Fibroblast of upper back skin (primary cell): ENCODE measurements at places on chromosomes 4 and X.

DNA sequence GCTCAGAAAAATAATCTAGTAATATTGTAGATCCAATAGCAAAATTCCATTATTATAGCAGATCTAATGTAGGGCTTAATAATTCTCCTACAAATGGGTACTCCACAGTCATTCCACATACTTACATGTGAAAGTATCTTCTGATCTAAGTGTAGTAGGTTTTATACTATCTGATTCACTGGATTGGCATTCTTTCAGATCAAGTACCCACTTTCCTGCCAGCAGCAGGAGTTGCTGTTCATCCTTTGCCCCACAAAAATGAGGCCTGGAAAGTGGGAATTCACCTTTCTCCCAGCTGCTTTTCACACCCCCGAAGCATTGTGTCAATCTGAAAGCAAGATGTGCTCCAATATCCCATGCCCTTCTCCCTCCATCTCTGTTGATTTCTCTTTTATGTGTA is 77.1 kb upstream of the RXFP1 start:
- DNase-seq = no peak

DNA sequence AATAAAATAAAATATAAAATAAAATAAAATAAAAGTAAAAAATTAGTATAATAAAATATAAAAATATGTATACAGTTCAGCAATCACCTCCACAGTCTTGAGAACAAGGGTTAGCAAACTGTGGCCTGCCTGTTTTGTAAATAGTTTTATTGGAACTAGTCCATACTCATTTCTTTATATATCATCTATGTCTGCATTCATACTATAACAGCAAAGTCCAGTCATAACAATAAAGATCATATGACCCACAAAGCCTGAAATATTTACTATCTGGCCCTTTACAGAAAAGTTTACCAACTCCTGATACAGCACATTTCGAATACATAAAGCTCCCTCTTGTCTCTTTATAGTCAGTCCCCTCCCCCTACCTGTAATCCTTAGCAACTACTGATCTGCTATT is 111.9 kb downstream of the SLC10A6 start:
- DNase-seq = no peak

- DNase-seq = peak; percentile 55
Measured at GRCh38 chr4:118282692-118283091, 70.1 kb downstream of the PRSS12 start.

DNA sequence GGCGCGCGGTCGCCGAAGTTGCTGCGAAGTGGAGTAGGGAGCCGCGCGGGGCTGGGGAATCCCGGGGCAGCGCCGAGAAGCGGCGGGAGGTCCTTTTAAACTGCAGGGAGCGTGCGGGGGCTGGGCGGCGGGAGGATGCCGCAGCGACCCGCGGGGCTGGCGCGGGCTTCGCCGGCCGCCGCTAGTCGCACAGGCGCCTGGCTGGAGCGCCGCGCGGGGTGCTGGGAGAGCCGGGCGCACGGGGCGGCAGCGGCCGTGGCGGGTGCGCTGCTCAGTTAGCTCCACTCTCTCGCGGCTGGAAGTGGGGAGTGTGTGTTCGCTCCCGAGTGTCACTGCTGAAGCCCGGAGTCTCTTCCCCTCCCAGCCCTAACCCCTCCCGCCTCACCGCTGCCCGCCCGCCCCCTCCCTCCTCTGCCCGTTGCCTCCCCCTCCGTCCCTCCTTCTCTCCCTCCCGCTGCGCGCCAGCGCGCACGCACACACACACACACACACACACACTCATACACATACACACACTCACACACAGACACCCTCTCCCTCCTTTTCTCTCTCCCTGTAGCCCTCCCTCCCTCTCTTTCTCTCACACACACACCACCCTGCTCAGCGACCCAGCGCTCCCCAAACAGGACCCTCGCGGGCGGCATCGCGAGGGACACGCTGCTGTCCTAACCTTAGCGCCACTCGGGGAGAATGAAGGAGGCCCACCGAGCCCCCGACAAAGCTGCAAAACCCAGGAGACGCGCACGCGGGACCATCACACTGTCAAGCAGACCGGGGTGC is at the start of gene NDNF:
TSS of gene NDNF (minus strand) at position 312 of the 780 bp plus-strand sequence. CDS start 26,698 bp downstream, outside the sequence.
- peak; percentile 66 for DNase-seq

- DNase-seq = no peak
Measured at GRCh38 chrX:51851507-51852085, 41.8 kb upstream of the MAGED1 start.

DNA sequence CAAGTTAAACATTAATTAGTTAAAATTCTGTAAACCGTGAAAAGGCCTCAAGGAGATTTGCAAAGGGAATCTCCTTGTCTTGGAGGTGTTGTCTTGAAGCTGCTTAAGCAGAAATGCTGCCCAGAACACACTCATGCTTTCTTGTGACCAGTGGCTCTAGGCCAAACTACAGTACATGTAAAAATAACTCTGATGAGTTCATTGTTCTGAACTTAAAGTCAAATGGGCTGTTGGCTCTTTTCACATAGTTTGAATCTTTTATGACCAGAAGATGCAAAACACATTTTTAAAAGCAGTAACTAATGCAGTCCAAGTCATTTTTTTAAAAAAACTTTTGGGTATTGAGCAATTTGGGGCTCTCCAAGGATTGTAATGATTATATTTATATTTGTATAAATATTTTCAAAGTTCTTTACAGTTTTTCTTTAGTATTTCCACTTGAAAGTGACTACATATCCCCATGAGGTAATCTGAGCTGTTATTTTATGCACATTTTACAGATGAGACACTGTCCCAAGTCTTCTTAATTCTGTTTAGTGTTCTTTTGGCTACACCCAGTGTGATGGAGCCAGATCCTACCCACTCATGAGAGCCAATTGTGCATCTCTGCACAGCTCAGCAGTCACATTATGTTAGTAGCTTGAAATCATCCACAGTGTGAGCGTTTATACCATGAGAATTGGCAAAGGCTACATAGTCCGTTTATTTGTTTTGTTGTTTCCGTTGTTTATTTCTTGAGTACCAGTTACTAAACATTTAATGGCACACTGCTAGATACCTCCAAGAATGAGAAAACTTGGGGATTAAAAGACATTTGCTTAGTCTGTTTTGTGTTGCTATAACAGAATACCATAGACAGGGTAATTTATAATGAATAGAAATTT is 112.8 kb upstream of the ATXN3L start:
- DNase-seq = peak; percentile 94

GRCh38 chr4:23878912-23879732 is 10.7 kb downstream of the PPARGC1A start:
- peak; percentile 72 for DNase-seq

- DNase-seq = peak; percentile 36
Measured at GRCh38 chrX:47384502-47384901, 14.1 kb downstream of the ZNF157 start.

GRCh38 chr4:156475322-156475721 is 496.3 kb downstream of the PDGFC start:
- DNase-seq = peak; percentile 82

- no peak for DNase-seq
Measured at GRCh38 chr4:109321232-109321631, 18.8 kb upstream of the COL25A1 start.

GRCh38 chr4:173547889-173548288 is 17.9 kb upstream of the HAND2 start:
- DNase-seq = no peak

DNA sequence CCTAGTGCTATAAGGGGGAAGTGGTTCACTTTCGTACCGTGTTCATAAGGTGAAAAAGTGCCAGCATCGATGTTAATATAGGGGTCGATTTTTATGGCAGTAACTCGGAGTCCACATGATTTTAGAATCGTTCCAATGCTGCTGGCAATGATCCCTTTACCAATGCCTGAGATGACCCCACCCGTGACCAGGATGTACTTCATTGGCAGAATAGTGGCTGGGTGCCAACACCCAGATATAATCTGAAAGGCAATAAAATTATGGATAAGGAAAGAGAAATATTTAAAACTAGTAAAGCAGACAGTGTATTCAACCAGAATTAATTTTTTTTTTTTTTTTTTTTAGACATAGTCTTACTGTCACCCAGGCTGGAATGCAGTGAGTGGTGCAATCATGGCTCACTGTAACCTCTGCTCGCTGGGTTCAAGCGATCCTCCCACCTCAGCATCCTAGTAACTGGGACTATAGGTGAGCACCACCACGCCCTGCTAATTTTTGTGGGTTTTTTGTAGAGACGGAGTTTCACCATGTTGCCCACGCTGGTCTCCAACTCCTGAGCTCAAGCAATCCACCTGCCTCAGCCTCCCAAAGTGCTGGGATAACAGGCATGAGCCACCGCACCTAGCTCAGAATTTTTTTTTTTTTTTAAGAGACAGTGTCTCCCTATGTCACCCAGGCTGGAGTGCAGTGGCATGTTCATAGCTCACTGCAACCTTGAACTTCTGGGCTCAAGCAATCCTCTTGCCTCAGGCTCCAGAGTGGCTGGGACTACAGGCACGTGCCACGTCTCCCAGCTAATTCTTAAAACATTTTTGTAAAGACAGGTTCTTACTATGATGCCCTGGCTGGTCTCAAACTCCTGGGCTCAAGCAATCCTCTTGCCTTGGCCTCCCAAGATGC is 9.5 kb downstream of the CTPS2 start:
- no peak for DNase-seq

GRCh38 chr4:174118171-174118570 is 165.3 kb downstream of the FBXO8 start:
- no peak for DNase-seq

DNA sequence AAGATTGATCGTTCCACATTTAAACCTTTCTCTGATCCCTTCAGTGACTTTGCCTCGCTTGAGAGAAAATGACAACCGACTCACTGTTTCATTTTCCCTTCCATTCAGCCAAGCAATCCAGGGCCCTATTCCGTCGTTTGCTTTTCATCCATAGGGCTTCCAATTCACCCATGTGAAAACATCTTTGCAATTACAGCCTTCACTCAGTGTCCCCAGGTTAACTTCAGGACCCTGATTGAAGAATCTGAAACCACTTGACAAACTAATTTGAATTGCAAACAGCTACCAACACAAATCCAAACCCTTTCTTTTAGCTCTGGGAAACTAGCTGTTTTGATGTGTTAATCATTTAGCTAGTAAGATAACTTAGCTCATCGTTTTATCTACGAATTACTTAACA is 120.2 kb upstream of the FAM9C start:
- DNase-seq = no peak

DNA sequence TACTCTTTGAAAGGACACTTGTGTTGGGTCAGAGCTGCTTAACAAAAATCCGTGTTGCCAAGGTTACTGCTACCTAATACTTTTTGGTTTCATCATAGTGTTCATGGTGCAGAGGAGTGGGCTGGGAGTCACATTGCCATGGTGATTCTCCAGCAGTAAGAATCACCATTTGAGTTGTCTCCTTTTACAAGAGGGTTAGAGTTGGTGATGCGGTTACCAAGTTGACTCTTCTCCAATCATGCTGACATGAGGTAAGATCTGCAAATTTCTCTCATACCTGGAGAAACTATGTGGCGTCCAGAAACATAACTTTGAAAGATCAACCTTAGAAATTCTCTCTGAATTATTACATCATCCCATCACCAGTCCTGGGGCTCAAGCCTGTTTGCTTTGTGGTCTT is 242.9 kb upstream of the CNKSR2 start:
- DNase-seq = no peak

GRCh38 chr4:142164767-142165500 is 528.6 kb downstream of the IL15 start:
- peak; percentile 3 for DNase-seq

- no peak for DNase-seq
Measured at GRCh38 chrX:15998350-15998749, 125.0 kb upstream of the GRPR start.

DNA sequence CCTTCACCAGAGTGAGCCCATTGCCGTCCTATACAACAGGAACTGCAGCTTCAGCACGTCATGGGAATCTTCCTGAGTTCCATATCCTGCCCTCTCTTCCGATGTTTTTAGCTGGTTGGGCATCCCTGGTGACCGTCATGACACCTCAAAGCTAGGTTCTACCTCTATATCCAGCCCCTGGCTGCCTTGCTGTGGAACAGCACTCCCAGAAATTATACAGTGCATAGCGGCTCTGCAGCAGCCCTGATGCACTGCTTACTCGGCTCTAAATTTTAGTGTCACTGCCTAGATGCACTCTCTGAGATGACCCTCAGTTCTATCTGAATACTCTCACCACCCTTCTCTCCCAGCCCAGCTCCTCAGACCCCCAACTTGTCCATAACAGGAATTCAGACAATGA is 44.3 kb downstream of the ARHGEF38 start:
- no peak for DNase-seq

DNA sequence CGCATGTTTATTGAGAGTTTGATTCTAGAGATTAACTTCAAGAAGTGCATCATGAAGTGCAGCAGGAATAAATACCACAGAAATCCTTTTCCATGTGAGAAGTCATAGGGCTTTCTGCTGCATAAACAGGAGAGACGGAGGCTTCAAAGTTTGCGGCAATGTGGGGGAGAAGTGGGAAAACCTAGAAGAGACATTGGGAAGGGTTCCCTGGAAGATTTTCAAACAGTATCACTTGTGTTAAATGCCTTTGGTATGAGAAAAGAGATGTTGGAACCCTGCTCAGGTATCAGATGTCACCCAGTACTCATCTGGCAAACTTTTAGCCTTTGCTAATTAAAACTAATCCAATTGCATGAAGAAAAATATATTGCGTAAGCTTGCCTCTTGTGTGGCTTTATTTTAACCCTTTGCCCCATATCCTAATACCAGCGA is 15.4 kb downstream of the NHS start:
- DNase-seq = no peak

GRCh38 chr4:15848191-15848842 is 70.2 kb downstream of the CD38 start:
- no peak for DNase-seq

DNA sequence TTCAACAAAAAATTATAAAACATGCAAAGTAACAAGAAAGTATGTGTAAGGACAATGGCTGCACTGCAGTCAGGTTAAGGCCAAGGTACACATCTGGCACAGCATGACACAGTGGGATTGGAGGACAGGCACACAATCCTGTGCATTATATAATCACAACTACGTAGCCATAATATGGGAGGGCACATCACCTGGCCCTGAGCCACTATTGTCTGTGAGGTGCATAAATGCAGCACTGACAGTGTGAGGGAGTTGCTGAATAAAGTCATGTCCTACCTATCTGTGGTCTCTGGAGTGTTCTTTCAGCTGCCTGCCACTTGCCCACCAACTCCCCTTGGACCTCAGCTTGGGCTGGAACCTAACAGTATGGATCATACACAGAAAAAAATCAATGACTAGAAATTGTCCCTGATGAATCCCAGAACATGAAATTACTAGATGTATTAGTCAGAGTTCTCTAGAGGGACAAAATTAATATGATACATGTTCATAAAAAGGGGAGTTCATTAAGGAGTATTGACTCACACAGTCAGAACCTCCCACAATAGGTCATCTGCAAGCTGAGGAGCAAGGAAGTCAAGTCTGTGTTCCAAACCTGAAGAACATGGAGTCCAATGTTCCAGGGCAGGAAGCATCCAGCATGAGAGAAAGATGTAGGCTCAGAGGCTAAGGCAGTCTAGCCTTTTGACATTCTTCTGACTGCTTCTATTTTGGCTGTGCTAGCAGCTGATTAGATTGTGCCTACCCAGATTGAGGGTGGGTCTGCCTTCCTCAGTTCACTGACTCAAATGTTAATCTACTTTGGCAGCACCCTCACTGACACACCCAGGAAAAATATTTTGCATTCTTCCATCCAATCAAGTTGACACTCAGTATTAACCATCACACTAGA is 46.4 kb upstream of the KCTD8 start:
- DNase-seq = no peak
